HFFc6 (cell line): ENCODE measurements at places on chromosomes 2 and 18. TPM values are rescaled to one million over a fixed set of nuclear protein-coding genes. Genes with fewer than 3 reads are reported as not detected.

DNA sequence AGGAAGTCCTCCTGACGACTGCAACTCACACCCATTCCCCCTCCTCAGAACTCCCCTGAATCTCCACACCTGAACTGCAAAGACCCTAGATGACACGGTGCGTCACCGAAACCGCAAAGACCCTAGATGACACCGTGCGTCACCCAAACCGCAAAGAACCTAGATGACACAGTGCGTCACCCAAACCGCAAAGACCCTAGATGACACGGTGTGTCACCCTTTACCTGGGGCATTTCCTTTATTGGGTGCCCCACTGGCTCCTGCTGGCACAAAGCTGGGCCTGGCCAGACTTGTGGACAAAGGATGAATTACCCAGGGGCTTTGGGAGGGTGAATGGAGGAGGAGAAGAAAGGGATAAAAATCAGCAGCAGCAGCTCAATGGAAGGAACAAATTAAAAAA, 123.8 kb downstream of the CELF4 start:
- no peak for DNase-seq

Gene MEP1B
- not detected in 3 replicates for total RNA-seq

- DNase-seq: no peak
Observed at GRCh38 chr2:110897966-110898365, 165.6 kb downstream of the ACOXL start.

Gene KANSL3
- total RNA-seq: 20.6 and 26.3 TPM in 2 replicates

Gene ALPP
- total RNA-seq: not detected in 2 replicates

GRCh38 chr18:40851014-40851429, 1104.0 kb upstream of the PIK3C3 start:
- no peak for DNase-seq
